Astrocyte of the cerebellum (primary cell): ENCODE measurements at places on chromosomes 5 and 9.

DNA sequence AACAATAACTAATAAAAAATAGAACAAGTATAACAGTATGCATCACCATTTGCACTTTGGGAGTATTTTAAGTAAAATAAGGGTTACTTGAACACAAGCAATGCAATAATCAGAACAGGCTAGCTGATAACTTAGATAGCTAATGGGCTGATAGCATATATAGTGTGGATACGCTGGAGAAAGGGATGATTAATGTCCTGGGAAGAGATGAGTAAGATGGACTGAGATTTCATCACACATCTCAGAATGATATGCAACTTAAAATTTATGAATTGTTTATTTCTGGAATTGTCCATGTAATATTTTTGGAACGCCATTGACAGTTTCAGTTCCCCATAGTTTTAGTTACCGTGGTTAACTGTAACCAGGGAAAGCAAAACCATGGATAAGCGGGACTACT is 173.6 kb downstream of the ISL1 start:
- no peak for DNase-seq

GRCh38 chr9:107699231-107699630 is 209.7 kb upstream of the KLF4 start:
- DNase-seq: no peak

- DNase-seq: peak; percentile 20
Measured at GRCh38 chr9:11933926-11934325, 759.3 kb upstream of the TYRP1 start.

GRCh38 chr9:110807956-110808598 is 139.5 kb downstream of the MUSK start:
- DNase-seq: no peak

DNA sequence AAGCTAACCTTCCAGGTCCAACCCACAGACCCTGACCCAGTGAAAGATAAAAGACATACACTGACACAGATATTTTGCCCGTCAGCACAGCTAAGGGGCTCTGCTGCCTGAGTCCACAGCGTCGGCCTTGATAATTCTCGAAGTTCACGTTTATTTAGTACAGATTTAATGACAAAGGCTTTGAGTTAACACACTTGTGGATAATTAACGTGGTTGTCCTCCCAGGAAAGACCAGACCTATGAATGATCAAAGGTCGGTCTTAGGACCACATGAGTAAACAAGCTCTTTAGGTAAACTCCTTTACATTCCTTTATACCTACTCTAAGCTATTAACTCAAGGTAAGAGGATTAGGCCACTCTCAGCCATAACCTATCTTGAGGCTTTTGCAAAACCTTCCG is 11.3 kb upstream of the TEX10 start:
- DNase-seq: no peak

DNA sequence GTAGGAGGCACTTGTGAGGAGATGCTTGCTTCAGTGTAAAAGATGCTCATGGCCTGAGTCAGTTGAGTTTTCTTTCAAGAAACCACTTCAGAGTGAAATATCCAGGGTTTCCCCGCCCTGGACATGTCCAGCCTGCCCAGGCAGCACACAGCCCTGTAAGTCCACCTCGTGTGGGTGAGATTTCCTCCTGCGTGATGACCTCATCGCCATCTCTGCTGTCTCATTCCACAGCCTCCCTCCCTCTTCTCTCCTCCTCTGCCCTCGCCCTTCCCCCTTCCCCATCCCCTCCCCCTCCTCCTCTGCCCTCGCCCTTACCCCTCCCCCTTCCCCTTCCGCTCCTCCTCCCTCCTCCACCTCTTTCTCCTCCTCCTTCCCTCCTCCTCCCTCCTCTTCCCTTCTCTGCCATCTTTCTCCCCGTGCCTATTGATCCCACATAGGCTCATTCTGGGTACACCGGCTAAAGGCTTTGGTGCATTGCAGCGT is 34.0 kb upstream of the NCS1 start:
- DNase-seq: peak; percentile 73

DNA sequence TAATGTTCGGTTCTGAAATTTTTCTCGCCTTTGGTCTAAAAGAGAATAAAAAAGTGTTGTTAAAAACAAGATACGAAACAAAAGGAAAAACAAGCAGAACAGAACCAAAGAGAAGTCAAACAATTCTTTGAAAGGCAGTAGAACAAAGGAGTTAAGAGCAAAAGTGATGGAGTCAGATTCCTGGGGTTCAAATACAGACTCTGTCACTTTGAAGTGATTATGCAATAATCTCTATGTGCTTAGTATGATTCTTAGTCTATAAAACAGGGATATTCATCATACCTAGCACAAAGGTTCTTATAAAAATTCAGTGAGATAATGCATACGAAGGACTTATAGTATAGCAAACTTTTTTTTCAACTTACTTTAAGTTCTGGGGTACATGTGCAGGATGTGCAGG is 48.3 kb downstream of the C9 start:
- no peak for DNase-seq

- peak; percentile 45 for DNase-seq
Measured at GRCh38 chr5:180470966-180471582, 23.1 kb upstream of the CNOT6 start.

GRCh38 chr9:71721855-71722254 is 46.5 kb downstream of the CEMIP2 start:
- no peak for DNase-seq

DNA sequence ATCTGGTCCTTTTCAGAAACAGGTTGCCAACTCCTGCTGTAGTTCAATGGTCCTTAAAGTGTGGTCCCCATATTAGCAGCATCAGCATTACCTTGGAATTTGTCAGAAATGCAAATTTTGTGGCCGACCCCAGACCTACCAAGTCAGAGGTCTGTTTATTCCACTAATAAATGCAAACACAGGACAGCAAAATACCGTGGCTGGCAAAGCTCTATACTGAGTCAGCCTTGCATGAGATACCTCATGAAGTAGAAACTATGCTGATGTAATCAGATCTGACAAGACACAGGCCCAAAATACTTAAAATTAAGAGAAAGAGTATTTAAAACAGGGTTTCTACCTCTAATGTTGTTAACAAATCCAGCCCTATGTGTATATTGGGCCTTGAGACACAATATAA is 3.0 kb downstream of the GOLM1 start:
- no peak for DNase-seq

GRCh38 chr5:5181650-5182324 is 41.7 kb downstream of the ADAMTS16 start:
- DNase-seq: no peak

- DNase-seq: no peak
Measured at GRCh38 chr5:15222156-15222555, 277.8 kb upstream of the FBXL7 start.

GRCh38 chr5:54526604-54527288 is 9.2 kb downstream of the SNX18 start:
- no peak for DNase-seq

DNA sequence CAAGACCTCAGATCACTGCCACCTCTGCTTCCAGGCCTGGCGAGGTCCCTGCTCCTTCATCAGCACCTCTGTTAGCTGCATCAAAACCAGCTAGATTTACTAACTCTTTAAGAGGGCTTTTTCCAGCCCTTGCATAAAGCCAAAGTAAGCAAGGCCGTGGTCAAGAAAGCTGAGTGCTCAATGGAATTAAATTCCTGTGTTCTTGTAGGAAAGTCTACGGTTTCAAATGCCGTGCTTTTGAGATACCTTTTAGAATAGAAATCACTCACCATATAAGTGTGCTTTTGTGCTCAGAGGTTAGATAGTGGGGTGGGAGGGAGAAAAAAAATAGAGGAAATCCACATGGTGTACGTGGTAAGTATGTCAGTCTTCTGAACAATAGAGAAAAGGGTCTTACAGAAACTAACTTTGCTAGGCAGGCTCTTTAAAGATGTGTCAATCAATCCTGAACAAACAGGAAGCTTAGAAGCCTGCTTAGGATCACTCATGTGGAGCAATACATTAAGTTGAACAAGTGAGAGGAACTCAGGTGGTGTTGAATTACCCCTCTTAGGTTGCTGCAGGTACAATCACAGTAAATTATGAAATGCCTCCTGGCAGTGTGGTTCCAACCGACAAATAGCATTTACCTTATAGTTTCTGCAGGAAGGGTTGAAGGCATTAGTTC is 79.7 kb downstream of the SEMA6A start:
- peak; percentile 53 for DNase-seq

DNA sequence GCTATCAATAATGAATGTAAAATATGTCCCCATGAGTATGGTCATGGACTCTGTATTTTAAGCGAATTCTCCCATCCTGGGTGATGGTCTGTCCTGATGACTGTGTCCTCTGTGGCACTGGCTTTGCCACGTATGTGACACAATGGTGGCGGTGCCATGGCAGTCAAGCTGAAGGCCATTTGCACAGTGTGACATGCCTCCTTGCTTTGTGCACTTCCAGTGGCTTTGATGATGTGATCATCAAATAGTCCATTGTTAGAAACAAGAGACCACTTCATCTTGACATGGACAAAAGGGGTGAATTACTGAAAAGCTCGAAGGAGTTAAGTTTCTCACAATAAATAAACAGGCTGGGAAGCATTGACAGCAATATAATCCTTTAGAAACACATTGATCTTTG is 31.0 kb upstream of the PRRC1 start:
- DNase-seq: no peak

DNA sequence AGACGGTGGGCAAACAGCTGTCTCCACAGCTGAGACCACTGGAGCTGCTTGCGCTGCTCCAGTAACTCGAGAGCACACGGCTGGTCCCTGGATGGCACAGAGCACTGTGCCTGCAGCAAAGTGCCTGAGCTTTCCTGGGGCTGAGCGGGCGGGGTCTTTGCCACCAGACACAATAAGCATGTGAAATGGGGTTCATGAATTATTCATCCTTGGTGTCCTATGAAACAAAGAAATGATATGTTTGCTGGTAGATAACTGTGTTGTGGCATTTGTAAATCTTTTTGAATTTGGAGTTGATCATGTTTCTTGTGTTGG is 151.7 kb upstream of the MPDZ start:
- DNase-seq: no peak

GRCh38 chr5:9054821-9055589 is 490.9 kb downstream of the SEMA5A start:
- no peak for DNase-seq

GRCh38 chr5:157172403-157172802 is 6.3 kb upstream of the GARIN3 start:
- no peak for DNase-seq

- no peak for DNase-seq
Measured at GRCh38 chr5:146124580-146124979, 19.2 kb upstream of the PLAC8L1 start.

DNA sequence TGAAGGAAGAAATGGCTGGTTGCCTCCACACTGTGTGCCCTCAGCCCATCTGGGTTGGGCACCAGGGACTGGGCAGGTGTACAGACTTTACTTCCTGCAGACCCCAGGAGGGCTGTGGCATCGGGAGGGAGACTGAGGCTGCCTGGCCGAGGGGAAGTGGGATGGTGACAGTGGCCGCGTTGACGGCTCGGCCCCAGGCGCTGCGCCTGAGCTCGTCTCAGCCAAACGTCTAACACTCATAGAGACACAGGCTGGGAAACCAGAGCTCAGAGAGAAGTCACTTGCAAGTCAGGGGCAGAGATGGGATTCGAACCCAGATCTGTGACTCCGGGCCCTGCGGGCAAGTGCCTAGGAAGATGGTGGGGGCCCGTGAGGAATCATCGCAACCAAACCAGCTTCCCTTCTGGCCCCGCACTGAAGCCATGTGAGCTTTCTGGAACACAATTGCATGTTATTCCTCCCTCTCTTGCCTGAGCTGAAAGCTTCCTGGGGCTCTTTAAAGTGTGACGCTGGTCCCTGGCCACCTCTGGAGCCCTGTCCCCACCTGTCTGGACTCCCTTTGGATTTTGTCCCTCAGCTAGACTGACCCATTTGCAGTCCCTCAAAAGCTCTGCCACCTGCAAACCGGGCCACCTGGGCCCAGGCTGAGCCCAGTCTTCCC is 53.1 kb upstream of the FUBP3 start:
- DNase-seq: no peak

DNA sequence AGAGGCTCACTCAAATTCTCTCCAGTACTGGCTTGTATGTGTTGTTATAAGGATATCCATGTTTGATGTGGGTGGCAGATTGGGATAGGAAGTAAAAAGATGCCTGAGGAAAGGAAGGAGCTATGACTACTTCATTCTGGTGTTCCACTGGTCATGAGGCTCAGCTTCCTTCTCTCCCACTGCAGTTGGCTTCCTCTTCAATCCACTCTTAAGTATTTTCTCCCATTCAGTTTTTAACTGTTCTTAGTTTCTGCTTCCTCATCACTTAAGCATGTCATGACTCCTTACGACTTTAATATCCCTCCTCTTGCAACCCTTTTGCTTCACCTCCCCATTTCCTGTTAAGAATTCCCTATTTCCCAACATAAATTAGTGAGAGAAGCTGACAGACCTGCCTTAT is 81.1 kb downstream of the PJA2 start:
- no peak for DNase-seq

DNA sequence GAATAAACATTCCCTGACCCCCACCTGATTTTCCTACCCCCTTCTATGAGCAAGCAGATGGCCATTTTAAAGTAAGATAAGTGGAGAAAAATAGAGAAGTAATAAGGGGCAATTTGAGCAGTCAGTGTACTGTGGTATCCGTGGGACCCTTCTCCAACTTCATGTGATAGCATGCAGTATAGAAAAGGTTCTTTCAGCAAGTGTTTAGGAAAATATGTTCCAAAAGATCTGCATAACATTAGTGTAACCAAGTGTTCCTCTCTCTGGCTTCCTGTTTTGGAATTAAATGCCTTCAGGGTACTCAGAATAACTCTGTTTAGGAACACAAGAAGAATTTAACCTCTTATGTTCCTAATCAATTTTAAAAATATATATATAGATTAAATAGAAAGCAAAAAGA is 134.9 kb downstream of the ATG10 start:
- no peak for DNase-seq

DNA sequence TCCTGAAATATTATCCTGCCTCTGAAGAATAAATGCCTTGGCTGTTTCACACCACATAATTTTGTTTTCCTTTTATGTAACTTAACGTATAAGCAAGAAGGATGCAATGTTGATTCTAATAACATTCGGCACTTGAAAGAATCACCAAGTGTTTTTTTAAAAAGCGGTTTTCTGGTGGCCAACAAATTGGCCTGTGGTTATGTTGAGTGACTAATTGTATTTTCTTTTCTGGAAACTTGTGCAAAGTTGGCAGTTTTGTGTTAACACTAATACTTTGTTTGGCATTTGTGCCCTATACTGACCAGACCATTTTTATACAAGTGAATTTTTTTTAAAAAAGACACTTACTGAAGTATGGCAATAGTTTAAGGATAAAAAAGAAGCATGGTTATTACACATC is 452.7 kb downstream of the BNC2 start:
- DNase-seq: peak; percentile 62

DNA sequence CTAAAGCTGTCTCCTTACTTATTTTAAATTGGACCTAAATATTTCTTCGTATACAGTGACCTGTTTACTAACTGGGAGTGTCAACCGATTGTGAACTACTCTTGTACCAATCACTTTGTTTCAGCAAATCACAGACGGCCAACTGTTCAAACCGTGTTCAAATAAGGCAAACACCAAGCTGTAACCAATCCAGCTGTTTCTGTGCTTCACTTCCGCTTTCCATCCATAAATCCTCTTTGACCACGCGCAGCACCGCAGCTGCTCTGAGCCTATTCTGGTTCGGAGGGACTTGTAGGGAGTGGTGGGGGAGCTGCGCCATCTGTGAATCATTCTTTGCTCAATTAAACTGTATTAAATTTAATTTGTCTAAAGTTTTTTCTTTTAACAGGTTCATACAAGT is 4.8 kb upstream of the FAM240B start:
- no peak for DNase-seq
